ENCODE measurements at places on chromosomes 4 and X.

DNA sequence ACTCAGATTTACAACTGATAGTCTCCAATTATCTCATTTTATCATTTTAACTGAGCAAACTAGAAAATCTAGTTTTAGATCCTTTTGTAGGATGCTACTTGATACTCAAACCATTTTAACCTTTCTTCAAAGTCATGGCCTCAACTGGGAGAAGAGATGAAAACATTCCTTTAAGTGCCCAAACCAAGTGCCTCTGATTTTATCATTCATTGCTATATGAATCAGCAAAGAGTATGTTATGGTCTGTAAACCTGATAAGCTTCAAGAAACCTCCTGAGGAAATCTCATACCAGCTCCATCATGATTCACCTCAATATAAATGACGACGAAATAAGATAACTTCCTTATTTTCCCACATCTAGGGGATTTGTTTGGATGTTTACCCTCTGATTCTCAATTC lies 119.9 kb downstream of the FAM13A start:
- DNase-seq, result no peak

DNA sequence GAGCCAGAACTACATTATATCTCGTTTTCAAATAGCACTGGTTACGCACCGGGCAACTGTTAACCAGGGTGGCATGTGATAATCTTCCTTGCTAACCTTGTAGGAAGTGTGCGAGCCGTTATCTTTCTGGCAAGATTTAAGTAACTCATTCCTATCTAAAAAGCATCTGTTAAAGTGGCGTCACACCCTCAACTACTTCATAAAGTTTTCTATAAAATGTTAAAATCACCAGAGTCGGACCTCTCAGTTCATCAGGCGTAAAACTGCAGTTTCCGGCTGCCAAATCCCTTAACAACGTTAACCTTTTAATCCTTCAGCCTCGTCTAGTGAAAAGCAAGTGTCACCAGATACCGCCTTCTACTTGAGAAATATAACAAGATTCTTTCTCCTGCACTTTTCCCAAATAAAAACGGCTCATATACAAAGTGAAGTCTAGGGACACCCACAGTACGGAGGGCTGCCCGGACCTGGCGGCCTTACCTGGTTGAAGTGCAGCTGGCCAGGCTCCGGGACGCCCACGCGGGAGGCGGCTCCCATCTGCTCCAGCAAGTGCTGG lies 1.2 kb downstream of the SLC39A8 start:
- no peak for DNase-seq

- DNase-seq, result no peak
Measured at GRCh38 chrX:106168107-106168506, at the start of gene PWWP3B. Gene PWWP3B (plus strand): TSS chrX:106168305. CDS start chrX:106205433, 37,128 bp downstream.

GRCh38 chr4:32337403-32337802 lies 1617.2 kb downstream of the PCDH7 start:
- no peak for DNase-seq

- no peak for DNase-seq
Measured at GRCh38 chr4:101347267-101347556, at the start of gene PPP3CA. Gene PPP3CA (minus strand): TSS chr4:101347526.

- no peak for DNase-seq
Measured at GRCh38 chr4:15600176-15600575, 55.0 kb downstream of the FBXL5 start.
